ENCODE measurements at places on chromosomes 13 and 19. TPM values are rescaled to one million over a fixed set of nuclear protein-coding genes. Genes with fewer than 3 reads are reported as not detected.
A peak's percentile ranks its signal among the peaks of the same experiment; 100 is the strongest.

The MAG gene
- not detected for total RNA-seq

The ZNF429 gene
- 28.2 TPM for total RNA-seq

The KLK11 gene
- 3.8 TPM for total RNA-seq

The CARM1 gene
- 40.6 TPM for total RNA-seq

The PSPN gene
- total RNA-seq: 2.9 TPM

- H3K4me1 ChIP-seq: no peaks in the 10 kb centered on the region
- no peak overlapping the region for H3K4me3 ChIP-seq
- no peaks in the 10 kb centered on the region for H3K27me3 ChIP-seq
- no peak overlapping the region for H3K27ac ChIP-seq
These were observed 350.5 kb downstream of the GPC6 start for GRCh38 chr13:93577105-93577504.

DNA sequence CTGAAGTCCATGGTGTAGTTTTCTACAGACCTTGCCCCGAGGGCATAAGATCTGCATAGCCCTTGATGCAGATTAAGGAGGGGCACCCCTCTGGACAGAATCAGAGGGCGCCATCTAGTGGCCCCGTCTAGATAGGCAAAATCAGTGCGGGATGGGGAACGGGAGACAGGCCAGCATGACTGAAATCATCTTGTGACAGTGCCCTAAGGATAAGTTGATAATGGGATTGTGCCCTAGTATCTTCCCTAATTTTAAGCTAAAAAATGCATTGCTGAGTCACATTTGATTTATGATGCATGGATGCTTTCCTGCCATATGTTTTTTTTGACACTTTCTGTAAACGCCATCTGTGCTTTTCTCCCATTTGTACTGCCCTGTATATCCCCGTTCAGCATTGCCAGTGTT is 19.0 kb upstream of the GPI start:
- H3K36me3 ChIP-seq: peaks cover 67% of the 10 kb centered on the region
- H3K27me3 ChIP-seq: no peaks in the 10 kb centered on the region
- no peak overlapping the region for H3K4me3 ChIP-seq
- no peak overlapping the region for H3K27ac ChIP-seq
- DNase-seq: peak; percentile 84

GRCh38 chr13:106917024-106917571 is 349.2 kb upstream of the ARGLU1 start:
- peak overlapping the region; percentile 48 for H3K4me3 ChIP-seq
- no peaks in the 10 kb centered on the region for H3K4me1 ChIP-seq
- peak overlapping the region; percentile 68 for H3K27ac ChIP-seq
- no peak for DNase-seq

DNA sequence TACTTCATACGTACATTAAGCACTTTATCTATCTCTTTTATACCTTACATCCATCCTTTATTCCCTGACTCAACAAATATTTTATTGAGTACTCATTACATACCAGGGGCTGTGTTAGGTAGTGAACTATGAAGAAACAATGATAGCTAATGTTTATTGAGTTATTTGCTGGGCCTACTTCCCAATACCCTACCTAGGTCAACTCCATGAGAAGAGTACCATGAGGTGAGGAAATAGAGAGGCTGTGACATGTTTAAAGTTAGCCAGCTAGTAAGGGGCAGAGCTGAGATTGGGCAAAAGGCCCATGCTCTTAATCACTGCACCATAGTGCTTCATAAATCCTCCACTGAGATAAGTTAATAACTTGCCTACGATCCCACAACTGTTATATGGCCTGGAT is 79.9 kb downstream of the FREM2 start:
- H3K4me3 ChIP-seq: no peak overlapping the region
- no peak for DNase-seq
- H3K27me3 ChIP-seq: no peaks in the 10 kb centered on the region
- no peaks in the 10 kb centered on the region for H3K36me3 ChIP-seq

GRCh38 chr19:7356899-7357627 is 8.3 kb downstream of the ARHGEF18 start:
- H3K36me3 ChIP-seq: no peaks in the 10 kb centered on the region
- H3K27ac ChIP-seq: no peak overlapping the region
- H3K4me3 ChIP-seq: no peak overlapping the region
- no peaks in the 10 kb centered on the region for H3K27me3 ChIP-seq
- no peaks in the 10 kb centered on the region for H3K4me1 ChIP-seq

DNA sequence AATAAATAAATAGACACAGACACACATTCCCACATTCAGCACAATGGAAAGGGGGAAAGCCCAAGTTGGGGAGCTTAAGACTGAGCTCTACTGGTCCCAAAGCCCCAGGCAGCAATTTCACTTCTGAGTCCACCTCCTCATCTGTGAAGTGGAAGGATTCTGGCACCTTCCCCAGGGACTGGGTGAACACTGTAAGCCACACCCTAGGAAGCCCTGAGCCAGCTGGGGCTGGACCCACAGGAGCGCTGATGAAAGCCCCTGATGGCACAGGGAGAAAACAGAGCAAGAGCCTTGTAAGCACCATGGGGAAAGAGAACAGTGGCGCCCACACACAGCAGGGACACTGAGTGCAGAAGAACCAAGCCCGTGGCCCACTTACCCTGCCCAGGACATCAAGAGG is 37.8 kb downstream of the EPS15L1 start:
- no peak overlapping the region for H3K4me3 ChIP-seq
- no peak for DNase-seq
- H3K4me1 ChIP-seq: no peaks in the 10 kb centered on the region

DNA sequence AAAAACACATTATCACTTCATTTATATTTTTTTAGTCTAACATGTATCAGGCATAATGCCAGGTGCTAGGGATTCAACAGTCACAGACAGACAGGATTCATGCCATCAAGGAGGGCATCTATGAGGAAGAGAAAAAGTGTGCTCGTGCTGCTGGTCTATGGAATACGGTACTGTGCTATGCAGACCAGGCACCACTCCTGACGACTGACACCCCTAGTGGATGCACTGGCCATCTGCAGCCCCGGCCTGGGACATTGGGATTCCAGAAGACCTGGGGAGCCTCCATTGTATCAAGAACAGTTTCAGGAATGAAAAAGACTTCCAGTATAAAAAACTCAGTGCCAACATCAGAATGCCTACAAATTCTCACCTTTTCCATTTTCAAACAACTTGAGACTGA is 94.0 kb downstream of the KLF12 start:
- H3K27me3 ChIP-seq: no peaks in the 10 kb centered on the region
- no peak overlapping the region for H3K4me3 ChIP-seq
- H3K36me3 ChIP-seq: no peaks in the 10 kb centered on the region
- H3K4me1 ChIP-seq: no peaks in the 10 kb centered on the region
- no peak overlapping the region for H3K27ac ChIP-seq
- peak; percentile 46 for DNase-seq

DNA sequence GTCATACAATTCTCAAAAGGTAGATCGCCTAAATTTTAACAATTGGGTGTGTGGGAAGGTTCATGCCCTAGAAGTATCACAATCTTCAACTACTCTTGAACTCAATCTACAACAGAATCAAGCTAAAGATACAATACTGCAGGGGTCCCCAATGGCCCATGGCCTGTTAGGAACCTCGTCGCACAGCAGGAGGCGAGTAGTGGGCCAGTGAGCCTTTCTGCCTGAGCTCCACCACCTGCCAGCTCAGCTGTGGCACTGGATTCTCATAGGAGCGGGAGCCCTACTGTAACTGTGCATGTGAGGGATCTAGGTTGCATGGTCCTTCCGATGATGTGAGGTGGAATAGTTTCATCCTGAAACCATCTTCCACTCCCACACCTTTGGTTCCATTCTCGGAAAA is 230.6 kb downstream of the KLF12 start:
- DNase-seq: no peak
- no peaks in the 10 kb centered on the region for H3K36me3 ChIP-seq

- no peak for DNase-seq
- no peak overlapping the region for H3K27ac ChIP-seq
- H3K36me3 ChIP-seq: no peaks in the 10 kb centered on the region
- H3K4me3 ChIP-seq: no peak overlapping the region
These were observed 5.6 kb upstream of the CCDC70 start for GRCh38 chr13:51856027-51856736.

Data from Peyer's patch (tissue), 4 donors.